ENCODE measurements at places on chromosomes 3 and 15. TPM values are rescaled to one million over a fixed set of nuclear protein-coding genes. Genes with fewer than 3 reads are reported as not detected.

TLR9 gene
- not detected for total RNA-seq

PPP1R14D gene
- not detected for total RNA-seq

CIB2 gene
- total RNA-seq, result 6.7 TPM

PRR20G gene
- total RNA-seq, result not detected

SELENOT gene
- total RNA-seq, result 204 TPM

NR2E3 gene
- not detected for total RNA-seq

PRRT3 gene
- 0.57 TPM for total RNA-seq

TIMP4 gene
- 2.2 TPM for total RNA-seq

GPR27 gene
- total RNA-seq, result 5.0 TPM

CACNA2D3 gene
- 1.3 TPM for total RNA-seq

GRIP2 gene
- total RNA-seq, result not detected

FANCD2OS gene
- not detected for total RNA-seq

- DNase-seq, result peak; percentile 83
Measured at GRCh38 chr15:38895326-38896255, 331.0 kb upstream of the RASGRP1 start.

- no peak for DNase-seq
Measured at GRCh38 chr3:127954640-127955039, 39.6 kb downstream of the KBTBD12 start.

DNA sequence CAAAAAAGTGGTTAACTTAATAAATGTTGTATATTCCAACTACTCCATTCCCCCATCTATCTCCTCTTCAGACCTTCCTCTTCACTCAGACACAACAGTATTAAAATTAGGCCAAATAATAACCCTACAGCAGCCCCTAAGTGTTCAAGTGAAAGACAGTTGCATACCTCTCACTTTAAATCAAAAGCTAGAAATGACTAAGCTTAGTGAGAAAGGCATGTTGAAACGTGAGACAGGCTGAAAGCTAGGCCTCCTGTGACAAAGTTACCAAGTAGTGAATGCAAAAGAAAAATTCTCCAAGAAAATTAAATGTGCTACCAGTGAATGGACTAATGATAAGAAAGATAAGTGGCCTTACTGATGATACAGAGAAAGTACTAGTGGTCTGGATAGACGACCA is 71.7 kb downstream of the ANKRD28 start:
- DNase-seq, result no peak

DNA sequence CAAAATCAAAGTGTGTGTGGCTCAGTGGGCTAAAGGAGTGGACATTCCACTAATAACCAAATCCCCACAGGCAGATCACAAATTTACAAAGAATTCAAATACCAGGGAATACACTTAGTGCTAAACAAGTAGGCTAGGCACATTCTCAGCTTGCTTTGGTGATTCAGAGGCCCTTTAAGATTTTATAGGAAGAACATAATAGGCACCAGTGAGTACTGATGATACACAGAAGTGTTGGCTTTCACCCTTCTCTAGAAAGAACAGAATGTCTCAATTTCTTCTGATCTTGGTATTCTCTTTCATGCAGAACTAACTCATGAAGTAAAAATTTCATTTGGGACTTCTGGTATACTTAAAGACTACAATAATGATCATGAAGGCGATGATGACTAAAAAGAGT is 55.0 kb downstream of the POLR2M start:
- DNase-seq, result no peak

DNA sequence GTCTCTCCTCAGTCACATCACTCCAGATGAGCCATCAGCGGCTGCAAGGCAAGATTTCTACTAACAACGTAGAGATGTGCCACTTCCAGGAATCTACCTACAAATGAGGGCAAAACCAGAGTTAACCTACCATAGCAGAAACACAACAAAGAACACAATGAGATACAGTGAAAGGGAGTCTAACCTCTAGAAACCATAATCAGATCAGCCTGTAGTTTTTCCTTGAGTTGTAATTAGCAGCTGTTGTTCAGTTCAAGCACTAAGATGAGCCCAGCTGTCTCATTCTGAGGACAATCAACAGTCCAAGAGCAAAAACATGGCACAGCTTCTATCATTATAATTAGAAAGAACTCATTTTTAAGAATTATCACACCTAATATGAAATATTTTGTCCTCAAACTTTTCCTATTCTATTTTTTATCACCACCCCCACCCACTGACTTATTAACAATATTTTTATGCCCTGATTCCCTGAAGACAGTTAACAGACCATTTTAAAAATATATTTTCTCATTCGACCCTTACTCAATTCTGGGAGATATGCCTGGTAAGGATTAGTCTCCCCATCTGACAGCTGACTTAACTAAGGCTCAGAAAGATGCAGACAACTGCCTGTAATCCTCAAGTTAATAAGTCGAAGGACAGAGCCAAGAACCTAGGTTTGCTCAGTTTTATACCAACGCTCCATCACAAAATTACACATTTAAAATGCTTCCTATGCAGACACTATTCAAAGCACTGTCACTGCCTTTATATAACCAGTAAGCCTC is 50.1 kb downstream of the MAGI1 start:
- DNase-seq, result no peak

DNA sequence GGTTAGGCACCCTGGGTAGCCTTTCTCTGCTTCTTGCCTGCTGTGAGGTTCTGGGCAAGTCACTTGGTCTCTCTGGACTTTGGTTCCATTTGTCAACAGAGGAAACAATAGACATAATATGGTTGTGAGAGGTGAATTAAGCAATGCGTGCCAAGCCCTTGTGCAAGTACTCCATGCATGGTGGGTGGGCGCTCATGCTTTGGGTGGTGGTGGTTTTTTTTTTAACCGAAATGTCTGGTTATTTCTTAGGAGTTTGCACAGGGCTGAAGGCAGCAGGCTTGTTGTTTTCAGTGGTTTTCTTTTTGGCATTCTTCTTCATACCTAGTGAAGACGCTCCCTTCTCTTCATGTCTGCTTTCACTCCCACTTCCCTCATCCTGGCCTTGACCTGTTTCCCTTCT is 84.2 kb upstream of the LRTM1 start:
- DNase-seq, result no peak

DNA sequence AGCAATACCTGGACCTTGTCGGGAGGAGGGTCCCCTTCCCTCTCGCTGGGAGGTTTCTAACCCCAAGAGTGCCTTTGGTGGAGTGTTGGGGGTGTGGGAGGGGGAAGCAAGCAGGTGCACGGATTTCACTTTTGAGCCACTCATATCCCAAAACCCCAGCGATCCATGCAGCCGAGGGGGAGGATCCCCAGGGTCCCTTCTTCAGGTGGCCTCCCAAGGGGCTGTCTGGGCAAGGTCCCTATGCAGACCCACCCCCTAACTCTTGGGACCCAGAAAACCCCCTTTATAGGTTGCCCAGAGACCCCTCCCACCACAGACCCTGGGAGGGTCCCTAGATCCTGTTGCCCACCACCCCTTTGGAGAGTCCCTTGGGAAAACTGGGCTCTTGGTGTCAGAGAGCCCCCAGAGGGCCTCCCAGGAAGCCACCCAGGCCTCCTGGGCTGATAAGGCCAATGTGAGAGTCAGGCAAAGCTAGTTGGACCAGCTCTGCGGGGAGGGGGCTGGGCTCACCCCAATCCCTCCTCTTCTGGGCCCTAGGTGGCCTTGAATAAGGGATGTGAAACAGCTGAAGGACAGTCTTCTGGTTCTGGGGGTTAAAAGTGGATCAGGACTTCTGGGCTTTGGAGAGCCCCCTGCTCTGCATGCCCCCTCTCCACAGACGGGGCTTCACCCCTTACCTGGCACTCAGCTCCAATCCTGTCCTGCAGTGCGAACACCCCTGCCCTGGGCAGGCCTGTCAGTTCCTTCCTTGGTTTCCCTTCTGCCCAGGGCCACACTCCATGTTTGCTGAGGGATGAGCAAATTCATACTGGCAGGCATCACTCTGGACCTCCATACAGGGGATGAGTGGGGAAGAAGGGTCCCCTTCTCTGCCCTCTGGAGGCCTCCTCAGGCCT is 932 bp upstream of the PLCD1 start:
- DNase-seq, result no peak

- no peak for DNase-seq
Measured at GRCh38 chr3:168212664-168213285, 117.1 kb upstream of the GOLIM4 start.

- DNase-seq, result no peak
Measured at GRCh38 chr3:177601152-177601551, 403.9 kb upstream of the TBL1XR1 start.

GRCh38 chr3:9078561-9079240 is 115.4 kb upstream of the RAD18 start:
- DNase-seq, result no peak

DNA sequence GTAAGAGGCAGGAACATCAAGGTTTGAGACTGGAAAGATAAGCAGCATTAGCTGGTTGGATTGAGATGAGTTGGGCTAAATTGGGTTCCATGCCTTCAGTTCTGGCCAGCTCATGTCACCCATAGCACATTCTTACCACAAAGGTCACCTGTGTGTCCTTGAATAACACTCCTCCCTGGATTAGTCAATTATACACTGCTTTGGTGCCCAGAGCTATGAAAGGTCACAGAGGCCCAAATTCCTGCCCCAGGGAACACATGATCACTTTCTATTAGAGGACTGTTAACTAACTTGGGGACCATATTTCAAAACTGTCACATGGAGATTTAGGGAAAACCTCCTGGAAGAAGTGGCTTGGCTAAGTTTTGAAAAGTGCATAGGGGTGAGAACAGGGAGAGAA is 40.1 kb upstream of the XCR1 start:
- no peak for DNase-seq

- no peak for DNase-seq
Measured at GRCh38 chr15:38050529-38051448, 116.3 kb downstream of the TMCO5A start.

GRCh38 chr3:124774841-124775402 is 44.7 kb downstream of the UMPS start:
- DNase-seq, result no peak

- DNase-seq, result no peak
Measured at GRCh38 chr3:195208183-195208582, 62.8 kb downstream of the XXYLT1 start.

- DNase-seq, result no peak
Measured at GRCh38 chr15:80142646-80143045, 10.2 kb upstream of the FAH start.

- no peak for DNase-seq
Measured at GRCh38 chr3:34268032-34268709, 469.7 kb downstream of the PDCD6IP start.

DNA sequence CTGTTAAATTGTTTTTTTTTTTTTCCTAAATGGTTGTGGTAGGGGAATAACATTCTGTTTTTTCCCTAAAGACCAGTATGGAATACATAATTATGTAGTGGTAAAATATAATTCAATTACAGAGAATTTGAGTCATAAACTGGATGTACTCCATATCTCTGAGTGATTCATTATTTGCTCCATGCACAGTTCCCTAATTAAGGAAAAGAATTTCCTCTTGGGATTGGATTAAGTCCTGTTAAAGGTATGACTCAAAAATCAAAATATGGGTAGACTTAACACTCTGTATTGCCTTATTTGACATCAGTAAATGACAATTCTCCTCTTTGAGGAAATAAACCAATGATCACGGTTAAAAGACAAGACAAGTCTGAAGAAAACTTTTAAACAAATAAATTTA is 78.0 kb upstream of the KCNH8 start:
- DNase-seq, result no peak
